HFFc6 (cell line): ENCODE measurements at places on chromosomes 3 and 15. TPM values are rescaled to one million over a fixed set of nuclear protein-coding genes. Genes with fewer than 3 reads are reported as not detected.

The LDHAL6B gene
- total RNA-seq, result not detected in 3 replicates

The FAM3D gene
- total RNA-seq, result not detected in 3 replicates

The PP2D1 gene
- total RNA-seq, result not detected in 3 replicates

The MME gene
- 35.4 to 62.4 TPM (median 47.2 TPM) in 3 replicates for total RNA-seq

The THAP10 gene
- total RNA-seq, result 4.2 to 5.6 TPM (median 5.2 TPM) in 3 replicates

- DNase-seq, result no peak
Observed at GRCh38 chr3:28994161-28994905, 286.5 kb upstream of the RBMS3 start.

GRCh38 chr3:143247073-143247472, 127.5 kb downstream of the CHST2 start:
- DNase-seq, result no peak

GRCh38 chr15:76328958-76329357, 7.6 kb upstream of the ISL2 start:
- DNase-seq, result no peak

DNA sequence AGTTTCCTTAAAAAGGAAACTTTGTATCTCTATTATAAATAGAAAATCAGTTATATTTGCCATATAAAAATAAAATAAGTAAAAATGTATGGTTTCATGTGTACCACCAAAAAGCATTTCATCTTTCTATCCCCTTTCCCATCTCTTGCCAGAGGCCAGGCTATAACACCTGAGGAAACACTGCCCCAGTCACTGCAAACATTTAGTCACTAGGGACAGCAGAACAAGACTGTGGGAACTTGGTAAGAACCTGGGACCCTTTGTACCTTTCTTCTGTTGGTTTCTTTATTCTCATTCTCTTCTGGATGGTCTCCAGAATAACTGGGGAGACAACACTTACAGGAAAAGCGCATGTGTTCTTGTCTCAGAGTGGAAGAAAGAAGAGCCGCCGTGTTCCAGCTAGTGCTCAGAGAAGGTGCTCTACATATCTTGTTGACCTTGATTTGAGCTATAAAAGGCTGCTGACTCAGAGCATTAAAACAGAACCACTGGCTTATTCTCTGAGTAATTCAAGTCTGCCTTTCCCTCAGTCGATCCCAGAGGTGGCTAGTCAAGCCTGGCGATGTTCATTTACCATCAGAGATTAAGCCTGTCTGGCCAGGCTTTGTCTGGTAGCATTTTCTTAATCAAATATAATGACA, 361.6 kb downstream of the RBMS3 start:
- DNase-seq, result peak; percentile 25

DNA sequence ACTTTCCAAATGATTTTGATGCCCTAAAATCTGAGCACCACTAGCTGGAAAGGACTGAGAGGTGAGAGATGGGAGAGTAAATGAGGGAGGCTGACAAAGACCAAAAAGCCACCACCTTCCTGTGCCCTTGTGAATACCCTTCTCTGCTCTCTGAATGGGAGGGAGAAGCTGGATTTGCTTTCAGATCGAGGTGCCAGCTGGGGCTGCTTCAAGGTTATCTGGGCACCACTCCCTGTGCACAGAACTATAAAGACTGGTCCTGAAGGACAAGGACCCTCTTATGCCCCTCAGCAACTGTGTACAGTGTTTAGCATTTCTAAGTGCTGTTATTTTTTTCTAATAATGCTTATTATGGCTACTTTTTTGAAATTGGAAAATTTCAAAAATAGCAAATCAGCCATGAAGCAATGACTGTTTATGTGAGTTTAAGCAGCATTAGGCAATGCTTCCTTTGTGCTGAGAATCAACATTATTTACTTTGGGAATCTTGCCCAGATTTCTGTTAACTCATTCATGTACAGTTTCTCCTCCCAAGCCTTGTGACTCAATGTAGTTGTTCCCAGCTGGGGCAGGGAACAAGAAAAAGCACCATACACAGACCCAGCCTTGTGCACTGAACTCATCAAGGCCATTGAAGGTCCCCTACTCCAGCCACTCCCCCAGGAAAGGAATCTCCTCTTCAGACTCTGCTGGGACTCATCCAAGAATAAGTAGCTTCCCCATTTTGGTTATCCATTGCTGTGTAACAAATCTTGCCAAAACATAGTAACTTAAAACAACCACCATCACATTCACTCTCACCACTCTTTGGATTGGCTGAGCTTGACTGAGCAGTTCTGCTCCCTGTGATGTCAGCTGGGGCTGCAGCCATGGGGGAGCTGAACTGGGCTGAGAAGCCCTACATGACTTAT, 37.3 kb upstream of the CDV3 start:
- DNase-seq, result peak; percentile 91

DNA sequence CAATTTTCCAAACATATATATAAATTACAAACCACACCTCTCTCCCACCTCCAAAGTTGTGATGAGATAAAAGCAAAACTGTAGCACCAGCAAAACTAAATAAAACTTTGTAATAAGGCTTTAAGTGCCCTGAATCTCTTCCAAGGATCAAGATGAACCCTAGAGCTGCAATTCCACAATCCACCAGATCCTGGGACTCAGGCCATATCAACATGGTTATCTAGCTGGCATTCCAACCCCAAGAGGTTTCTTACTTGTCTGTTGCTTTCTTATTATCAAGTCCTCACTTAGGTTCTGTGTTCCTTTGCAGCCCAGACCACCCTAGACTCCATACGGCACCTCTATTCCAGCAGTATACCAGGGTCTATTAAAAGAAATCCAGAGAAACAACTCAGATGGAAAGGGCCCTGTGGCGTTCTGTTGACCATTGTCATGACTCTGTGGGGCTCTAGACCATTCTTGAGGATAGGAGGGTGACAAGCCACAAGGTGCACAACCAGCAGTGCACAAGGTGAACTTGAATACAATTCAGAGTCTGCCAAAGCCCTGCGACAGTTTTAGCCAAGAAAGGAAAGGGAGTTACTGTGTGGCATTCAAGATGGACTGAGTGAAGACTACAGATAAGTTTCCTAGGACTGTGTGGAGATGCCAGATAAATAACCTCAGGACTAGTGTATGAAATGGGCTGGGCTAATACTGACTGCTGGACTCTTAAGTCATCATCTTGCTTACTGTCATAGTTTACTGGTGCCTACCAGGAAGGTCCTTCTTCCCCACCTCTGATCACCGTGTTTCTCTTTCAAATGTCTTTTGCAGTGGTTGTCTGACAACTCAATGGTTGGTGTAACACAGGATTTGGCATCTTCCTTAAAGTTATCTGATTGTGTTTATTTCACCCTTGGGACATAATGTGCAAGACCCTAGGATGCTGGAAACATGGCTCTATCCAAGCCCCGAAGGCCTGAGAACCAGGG, 27.2 kb downstream of the ACKR2 start:
- no peak for DNase-seq

DNA sequence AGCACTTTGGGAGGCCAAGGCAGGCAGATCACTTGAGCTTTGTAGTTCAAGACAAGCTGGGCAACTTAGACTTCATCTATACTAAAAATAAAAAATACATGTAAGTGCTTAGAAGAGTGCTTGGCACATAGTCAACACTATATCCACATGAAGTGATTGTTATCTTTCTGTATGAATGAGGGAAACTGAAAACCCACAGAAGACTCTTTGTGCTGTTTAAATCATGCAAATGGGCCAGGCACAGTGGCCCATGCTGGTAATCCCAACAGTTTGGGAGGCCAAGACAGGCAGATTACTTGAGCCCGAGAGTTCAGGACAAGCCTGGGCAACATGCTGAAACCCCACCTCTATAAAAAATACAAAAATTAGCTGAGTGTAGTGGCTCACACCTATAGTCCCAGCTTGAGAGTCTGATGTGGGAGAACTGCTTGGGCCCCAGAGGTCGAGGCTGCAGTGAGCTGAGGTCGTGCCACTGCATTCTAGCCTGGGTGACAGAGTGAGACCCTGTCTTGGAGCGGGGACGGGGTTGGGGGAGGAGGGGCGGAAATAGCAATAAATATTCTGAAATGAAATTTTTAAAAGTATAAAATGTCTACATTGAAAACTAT, 129.7 kb downstream of the NR2E3 start:
- DNase-seq, result no peak

- no peak for DNase-seq
Observed at GRCh38 chr15:99279827-99280226, 28.5 kb downstream of the LRRC28 start.

GRCh38 chr3:71062037-71062932, 521.2 kb downstream of the FOXP1 start:
- DNase-seq, result no peak

DNA sequence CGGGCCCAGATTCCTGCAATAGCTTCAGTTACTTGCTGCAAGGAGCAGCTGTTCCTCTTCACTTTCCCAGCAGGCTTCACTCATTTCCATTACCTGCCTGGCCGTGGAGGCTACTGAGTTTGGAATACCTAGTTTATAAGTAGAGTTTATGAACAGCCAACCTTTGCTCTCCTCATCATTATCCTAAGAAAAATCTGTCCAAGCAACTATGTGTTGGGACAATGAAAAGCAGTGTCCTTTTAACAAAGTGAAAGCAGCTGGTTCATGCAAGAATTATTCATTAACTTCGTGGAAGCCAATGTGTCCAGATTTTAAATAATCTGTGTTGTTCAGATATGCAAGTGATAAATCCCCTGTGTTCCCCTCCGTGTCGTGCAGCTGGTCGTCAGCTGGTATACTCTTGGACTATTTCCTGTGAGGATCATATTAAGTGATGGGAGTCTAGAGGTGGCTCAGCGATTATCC, 39.3 kb upstream of the SSR3 start:
- no peak for DNase-seq

DNA sequence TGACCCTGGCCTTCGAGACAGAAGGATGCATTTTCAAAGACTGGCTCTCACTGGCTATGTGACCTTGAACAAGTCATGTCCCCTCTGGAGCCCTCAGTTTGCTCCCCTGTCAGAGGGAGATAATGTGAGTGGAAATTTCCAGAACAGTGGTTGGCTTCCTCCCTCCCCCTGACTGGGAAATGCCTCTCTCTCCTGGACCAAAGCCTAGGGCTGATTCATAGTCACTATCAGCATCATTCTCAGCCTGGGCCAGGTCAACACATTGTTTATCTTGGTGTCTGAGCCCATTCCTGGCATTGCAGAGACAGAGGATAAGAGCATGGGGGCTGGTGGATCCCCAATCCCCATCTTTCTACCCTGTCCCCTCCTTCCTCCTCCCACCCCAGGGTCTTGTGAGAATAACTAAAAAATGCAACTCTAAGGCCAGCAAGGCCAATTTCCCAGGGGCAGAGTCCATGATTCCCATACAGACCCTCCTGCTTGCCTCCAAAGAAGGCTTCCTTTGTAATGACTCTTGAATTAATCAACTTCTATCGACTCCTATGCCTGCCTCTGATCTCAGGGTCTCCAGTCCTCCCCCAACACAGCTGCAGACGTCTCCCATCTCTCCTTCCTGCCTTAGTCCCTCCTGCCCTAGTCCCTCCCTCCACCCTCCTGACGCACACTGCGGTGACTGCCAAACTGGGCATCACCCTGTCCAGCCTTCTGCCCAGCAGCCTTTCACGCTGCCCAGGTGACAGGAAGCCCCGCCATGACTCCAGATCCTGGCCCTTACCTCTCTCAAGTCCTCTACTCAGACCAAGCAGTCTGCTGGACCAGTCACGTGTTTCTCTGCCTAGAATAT, 35.4 kb upstream of the CORO2B start:
- DNase-seq, result peak; percentile 85

- DNase-seq, result no peak
Observed at GRCh38 chr3:114450008-114450596, 156.3 kb downstream of the TIGIT start.
